ENCODE measurements at places on chromosomes 5 and 9. TPM values are rescaled to one million over a fixed set of nuclear protein-coding genes. Genes with fewer than 3 reads are reported as not detected.

The DIRAS2 gene
- total RNA-seq = 0.86 TPM

The C5orf58 gene
- not detected for total RNA-seq

The ZNF300 gene
- 5.4 TPM for total RNA-seq

The NR4A3 gene
- 0.76 TPM for total RNA-seq

The FRRS1L gene
- total RNA-seq = under 0.01 TPM

The CCL28 gene
- 2.4 TPM for total RNA-seq

The FBN2 gene
- total RNA-seq = 4.3 TPM
